ENCODE measurements at places on chromosomes 4 and X.
A peak's percentile ranks its signal among the peaks of the same experiment; 100 is the strongest.

DNA sequence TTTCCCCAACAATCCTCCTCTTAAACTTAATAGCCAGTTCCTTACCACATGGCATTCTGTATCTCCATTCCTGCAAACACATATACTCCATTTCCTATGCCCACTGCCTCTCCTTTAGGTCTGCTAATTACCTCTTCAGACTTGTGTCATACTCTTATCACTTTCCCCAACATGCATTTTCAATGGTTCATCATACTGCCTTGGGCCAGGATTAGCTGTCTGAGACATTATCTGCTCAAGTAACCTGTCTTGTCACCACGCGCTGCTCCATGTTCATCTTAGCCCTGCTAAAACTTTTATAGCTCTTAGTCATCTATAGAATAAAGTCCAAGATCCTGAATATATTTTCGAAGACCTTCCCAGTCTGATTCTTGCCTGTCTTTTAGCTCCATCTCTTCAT lies 224.1 kb upstream of the GK2 start:
- DNase-seq: no peak

DNA sequence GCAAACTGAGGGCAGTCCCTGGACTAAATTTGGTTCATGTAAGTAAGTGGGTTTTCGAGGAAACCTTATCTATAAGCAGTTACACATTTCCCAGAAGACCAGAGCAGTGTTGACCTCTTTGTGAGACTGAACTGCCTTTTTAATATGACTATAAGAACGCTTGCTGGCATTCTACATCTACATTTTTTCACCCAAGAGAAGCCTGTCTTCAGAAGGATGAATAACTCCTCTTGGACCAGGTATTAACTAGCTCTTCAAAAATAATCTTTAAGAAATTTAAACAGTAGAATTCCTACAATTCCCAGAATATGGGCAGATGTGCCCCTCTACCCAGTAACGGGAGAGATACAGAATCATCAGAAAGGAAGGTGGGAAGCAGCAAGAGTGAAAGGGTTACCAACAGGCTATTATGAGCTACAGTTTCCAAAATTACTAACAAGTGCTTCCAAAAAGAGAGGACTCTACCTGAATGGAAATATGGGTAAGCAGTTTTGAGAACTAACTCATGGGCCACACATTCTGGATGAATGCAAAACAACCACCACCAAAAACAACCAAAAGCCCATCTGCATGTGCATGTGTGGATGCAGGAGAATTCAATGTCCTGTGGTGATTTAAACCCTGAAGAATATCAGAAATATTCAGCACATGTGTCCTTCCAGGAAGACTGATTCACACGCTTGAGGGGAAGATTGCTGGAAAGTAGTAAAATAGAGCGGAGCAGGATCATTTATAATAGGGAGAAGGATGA lies 17.4 kb downstream of the BBS12 start:
- DNase-seq: no peak

DNA sequence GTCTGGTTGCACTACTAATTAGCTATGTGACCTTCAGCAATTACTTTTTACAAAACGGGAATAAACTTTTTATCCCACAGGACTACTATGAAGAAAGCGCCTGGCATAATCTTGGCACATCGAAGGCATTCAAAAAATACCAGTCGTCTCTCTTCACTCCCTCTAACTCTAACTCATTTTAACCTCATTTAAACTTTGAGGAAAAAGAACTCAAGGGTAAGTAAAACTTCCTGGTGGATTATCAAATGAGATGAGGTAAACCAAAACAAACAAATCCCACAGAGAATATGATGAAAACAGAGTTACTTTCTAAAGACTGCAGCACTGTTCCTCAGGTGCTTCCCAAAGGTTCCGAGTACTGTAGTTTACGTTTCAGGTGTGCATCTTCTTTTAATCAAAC lies 66.9 kb downstream of the SH3RF1 start:
- DNase-seq: no peak

DNA sequence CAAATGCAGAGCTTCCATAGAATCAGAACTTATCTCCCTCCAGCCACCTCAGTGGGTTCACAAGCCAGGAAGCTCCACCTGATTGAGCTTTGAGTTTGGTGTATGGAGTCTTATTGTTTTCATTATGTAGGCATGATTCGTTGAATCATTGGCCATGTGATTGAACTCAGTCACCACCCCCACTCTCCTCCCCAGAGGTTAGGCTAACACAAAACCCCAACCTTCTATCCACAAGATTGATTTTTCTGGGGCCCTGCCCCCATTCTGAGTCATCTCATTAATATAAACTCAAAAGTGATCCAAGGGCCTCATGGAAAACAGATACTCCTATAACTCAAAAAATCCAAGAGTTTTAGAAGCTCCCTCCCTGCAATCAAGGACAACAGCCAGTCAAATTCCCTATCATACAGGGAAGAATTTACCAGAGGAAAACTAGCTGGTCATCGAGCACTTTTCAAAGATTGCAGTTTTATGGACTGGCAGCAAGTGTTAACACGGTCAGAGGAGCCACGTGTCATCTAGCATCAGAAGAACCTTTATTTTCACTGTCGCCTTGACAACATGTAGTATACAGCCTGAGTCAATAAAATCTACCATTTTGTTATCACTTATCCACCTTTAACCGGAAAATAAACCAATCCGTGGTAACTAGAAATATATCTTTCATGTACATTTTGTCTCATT lies 35.9 kb upstream of the GUCY1B1 start:
- DNase-seq: no peak

GRCh38 chr4:9996319-9997110 lies 24.8 kb downstream of the SLC2A9 start:
- peak; percentile 14 for DNase-seq

DNA sequence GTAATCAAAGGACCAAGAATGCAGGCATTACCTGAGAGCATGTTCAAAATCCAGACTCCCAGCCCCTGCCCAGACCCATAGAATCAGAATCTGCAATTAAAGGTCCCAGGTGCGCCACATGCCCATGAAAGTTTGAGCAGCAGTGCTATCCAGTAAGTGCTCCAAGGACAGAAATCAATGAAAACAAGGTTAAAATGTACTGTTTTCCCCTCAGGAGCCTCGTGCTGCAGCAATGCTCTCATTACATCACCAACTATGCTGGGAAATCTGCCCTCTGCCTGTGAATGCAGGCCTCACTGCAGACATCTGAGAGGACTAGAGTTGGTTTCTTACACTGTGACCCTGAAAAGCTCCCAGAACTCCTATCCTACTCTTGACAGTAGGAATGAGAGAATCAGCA lies 21.1 kb downstream of the ANXA5 start:
- DNase-seq: no peak

DNA sequence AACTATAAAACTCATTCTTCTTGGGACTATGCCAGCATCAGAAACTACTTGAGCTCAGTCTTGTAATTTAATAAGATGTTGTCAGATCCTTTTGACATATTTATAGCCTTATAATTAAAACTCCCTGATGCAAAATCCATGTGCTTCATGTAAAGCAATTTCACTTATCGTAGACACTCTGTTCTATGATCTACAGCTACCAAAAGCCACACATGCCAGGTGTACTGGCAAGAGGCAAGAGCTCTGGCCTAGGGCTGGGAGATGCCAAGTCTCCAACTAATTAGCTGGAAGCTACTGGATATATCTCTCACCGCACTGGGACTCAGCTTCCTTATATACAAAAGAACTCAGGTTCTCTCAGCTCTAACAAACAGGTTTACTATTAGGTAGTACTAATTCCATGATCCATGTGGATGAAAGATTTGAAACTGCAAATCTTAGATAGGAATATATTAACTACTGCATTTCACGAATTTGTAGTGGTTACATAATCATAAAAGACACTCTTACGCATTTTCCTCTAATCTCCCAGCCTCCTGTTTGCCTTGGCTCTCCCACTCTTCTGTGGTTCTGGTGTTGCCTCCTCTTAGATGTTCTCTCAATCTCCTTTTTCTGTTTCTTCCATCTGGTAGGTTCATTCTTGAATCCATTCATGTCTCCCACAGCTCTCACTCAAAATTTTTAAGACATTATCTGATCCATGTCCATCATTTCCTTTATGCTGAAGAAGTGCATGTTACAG lies 103.0 kb downstream of the HHIP start:
- no peak for DNase-seq

DNA sequence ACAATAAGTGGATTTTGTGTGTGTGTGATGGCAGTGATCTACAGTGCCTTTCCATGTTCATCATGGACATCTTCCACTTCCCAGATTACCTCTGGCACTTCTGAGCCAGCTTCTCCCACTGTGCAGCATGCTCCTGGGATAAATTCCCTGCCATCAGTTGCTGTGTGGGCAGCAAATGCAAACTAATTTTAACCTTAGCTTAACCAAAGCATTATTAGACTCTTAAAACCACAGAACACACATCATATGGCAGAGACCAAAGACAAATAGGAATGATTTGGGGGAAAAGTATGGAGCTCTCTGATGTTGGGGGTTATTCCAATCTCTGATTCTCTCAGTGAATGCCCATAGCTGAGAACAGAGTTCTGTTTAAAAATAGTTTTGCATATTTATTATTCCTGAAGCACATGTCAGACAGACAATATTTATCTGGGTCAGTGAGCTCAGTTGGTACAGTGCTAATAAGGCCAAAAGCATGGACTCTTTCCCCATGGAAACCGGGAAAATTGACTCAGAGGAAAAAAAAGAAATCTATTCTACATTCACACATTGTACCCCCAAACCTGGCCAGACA lies 567.4 kb downstream of the IQCM start:
- DNase-seq: no peak

DNA sequence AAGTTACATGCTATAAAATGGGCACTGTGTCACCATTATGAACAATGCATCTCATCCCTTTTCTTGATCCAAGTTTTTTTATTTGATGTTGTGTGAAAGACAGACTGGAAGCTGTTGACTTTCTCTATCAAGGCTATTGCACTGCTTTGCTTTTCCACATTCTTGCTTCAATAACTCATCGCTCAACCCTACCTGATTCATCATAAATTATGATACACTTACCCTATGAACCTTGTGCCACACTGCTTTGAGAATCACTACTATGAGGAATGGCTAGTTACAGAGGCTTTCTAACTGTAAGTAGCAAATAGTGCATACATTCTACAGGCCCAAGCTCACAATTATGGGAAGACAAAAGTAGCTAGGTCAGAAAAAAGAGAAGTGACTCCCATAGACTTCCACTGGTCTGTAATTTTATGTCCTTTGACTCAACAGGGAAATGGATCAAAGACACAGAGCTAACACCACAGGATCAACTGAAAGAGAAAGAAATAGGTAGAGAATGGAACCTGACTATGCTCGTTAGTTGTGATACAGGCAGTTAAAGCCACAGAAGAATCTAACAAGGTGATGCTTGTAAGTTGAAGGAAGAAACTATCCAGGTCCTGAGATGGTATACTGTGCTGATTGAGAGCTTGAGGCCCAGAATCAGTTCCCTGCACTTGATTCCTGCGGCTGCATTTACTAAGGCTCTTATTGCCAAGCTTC lies 163.5 kb downstream of the PPP3CA start:
- no peak for DNase-seq

GRCh38 chrX:69142788-69143469 lies 22.3 kb downstream of the PJA1 start:
- no peak for DNase-seq

- DNase-seq: peak; percentile 53
These were observed at the start of gene SASH3 for GRCh38 chrX:129779747-129780146. SASH3 (plus strand) TSS chrX:129779949; CDS start chrX:129780098, 149 bp downstream.

DNA sequence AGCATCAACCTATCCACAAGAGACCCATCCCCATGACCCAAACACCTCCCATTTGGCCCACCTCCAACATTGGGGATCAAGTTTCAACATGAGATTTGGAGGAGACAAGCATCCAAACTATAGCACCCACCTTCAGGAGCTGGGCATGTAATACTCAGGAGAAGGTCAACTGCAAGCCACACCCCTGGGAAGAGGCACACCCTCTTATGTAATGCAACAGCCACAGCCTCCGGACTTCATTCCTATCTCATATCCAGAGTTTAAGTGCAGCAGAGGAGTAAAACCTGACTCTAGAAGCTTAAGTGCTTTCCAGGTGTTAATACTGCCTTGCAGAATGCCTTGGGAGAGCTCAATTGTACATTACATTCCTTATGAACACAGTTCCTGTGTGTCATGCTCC lies 197.4 kb downstream of the PTTG2 start:
- no peak for DNase-seq

DNA sequence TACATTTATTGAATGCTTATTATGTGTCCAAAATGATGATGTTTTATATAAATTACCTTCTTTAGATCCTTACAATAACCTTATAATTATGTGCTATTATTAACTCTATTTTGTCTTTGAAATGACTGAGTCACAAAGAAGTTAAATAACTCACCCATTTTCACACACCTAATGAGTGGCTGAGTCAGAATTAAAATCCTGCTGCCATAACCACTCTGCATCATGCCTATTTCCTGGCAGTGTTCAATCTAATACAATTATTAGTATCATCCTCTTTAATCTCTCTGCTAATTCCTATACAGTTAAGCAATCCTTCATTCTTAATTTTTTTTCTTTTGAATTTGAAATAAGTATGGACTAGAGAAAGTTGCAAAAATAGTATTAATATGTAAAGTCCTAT lies 342.9 kb downstream of the CFAP299 start:
- no peak for DNase-seq

GRCh38 chr4:169207436-169208089 lies 63.2 kb downstream of the SH3RF1 start:
- no peak for DNase-seq

DNA sequence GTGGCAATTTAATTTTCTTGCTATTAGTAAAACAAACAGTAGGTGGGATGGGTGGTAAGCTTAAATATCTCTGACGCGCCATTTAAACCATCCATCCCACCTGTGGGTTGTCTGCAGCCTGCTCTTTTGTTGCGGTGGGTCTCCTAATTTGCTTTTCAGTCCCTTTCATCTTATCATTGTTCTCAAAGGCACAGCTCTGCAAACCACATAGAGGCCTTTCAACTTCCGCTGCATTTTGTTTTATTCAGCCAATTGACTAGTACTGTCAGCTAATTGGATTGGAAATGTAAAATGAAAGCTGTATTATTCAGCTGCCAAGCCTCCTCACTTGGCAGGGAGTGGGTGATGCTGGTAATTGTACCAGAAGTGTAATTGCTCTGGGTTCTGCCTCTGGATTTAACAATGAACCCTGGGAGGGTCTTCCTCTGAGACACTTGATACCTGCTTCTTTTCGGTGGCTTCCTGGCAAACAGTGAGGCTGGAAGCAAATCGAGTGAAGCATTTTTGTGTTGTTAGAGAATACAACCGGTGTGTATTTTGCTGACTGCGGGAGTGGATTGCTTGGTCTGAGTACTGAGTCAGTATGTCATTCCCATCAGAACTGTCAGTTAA lies 165.6 kb downstream of the FRAS1 start:
- DNase-seq: no peak
